ENCODE measurements at places on chromosomes 3 and 15.

GRCh38 chr15:77224352-77224751, 153.4 kb upstream of the TSPAN3 start:
- no peak for DNase-seq

DNA sequence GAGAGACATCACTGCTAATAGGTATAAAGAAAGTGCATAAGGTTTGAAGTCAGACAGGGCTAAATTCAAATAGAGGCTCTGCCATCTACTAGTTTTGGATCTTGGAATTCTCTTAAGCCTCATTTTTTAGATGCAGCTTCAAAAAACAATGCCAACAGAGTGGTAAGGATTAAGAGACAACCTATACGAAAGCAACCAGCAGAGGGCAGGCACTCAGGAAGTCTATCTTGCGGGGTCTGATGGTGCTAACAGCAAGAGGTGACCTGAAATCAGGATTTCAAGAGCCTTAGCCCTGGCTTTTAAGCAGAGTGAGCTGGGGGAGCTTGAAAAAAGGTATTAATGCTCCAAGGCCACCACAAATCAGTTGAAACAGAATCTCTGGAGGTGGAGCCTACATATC, 40.7 kb downstream of the LDHAL6B start:
- DNase-seq: peak; percentile 48

DNA sequence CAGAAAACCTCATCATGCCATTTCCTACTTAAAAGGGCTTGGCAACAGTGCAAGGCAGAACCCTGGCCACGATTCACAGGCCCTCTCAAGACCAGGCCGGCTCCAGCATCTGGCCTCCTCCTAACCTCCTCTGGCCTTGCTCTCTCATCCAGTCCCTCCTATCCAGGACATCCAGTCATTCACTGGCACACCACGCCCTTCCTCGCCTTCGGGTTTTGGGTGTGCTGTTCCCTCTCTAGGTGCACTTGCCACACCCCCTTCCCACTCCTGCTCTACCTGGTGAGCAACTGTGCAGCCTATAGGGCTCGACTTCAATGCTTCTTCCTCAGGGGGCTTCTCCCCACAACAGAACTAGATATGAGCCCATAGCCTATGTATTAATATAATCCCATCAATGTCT, 317.1 kb downstream of the ARRDC4 start:
- DNase-seq: no peak

DNA sequence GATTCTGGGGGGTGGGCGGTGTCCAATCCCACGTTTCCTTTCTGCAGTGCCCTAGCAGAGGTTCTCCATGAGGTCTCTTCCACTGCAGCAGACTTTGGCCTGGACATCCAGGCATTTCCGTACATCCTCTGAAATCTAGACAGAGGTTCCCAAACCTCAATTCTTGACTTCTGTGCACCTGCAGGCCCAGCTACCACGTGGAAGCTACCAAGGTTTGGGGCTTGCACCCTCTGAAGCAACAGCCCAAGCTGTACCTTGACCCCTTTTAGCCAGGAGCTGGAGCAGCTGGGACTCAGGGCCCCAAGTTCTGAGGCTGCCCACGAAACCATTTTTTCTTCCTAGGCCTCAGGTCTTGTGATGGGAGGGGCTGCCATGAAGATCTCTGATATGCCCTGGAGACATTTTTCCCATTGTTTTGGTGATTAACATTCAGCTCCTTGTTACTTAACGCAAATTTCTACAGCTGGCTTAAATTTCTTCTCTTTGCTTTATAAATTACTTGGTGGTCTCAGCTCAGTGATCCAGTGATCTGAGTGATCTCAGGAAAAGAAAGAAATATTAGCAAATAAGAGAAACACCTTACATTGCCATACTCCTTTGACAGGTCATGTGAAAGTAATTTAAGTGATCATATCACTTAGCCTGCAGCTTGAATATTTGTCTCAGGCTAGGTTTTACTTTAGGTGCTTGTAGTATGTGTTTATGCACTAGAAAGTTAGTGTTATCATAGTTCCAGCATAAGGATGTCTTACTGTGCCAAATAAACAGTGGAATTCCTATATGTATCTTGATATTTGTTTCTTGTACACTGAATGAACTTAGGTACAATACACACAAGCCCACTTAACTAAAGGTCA, 3.0 kb downstream of the SNAP23 start:
- DNase-seq: no peak

DNA sequence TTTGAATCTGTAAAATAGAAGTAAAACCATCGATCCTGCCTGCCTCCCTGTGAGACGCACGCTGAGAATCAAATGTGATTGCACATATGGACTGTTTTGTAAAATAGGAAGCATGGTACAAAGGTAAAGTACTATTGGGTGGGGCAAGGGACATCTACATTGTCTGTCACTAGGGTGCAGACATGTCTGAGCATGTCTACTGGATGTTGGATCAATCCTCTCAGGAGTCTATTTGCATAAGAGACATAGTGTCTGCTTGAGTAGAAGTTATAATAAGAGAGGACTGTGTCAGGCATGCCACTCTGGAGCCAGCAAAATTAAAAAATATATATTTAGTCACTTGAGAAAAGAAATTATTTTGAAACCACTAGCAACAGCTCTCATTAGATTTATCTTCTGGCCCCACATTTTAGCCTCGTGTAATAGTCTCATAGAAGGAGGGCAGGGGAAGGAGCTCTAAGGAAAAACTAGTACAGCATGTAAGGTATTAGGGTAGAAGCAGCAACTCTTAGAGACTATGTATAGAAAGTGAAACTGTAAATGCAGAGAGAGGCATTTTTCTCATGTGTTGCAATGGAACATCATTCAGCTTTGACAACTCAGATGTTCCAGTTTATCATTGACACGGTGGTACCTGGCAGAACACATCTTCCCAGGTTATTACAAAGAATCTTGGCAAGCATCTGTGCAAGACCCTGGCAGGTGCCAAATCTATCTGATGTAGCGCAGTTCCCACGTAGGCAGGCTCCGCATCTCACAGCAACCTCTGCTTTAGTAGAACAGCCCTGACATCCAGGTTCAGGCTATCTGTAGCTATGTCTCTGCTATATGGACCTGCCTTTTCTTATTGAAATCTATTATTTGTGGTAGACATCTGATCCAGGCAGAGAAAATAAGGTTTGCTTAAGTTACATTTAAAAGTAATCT, 85.2 kb upstream of the CHL1 start:
- DNase-seq: no peak

Data from activated T-cell treated with anti-CD3 and anti-CD28 coated beads, Interleukin-2, amount 50 U/mL, for 24 hours (primary cell).